ENCODE measurements at places on chromosomes 5 and 9.

DNA sequence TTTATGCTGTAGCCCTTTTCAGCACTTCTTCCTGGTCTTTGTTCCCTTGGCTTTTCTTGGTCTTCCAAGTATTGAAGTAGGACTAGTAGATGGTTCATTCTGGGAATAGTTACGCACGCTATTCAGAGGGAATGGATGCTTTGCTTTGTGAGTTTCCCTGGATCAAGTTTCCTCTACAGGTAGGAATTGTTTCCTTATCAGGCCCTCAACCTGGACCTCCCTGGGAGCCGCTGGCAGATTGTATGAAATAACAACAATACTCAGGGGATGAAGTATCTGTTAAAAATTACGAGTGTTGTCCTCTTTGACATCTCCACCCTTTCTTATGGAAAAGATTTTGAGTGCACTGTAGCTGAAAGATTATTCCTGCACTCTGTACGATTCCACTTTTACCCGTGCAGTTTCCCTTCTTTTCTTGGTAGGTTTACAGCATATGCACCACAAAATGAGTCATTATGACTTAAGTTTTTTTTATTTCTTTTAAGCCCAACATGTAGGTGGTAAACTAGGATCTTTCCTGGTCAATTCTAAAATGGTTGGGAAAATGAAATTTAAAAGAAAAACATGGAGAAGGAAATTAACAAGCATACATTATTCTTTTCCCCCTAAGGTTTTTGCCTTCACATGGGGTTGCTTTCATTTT, 57.9 kb downstream of the ARHGAP26 start:
- no peak for DNase-seq

DNA sequence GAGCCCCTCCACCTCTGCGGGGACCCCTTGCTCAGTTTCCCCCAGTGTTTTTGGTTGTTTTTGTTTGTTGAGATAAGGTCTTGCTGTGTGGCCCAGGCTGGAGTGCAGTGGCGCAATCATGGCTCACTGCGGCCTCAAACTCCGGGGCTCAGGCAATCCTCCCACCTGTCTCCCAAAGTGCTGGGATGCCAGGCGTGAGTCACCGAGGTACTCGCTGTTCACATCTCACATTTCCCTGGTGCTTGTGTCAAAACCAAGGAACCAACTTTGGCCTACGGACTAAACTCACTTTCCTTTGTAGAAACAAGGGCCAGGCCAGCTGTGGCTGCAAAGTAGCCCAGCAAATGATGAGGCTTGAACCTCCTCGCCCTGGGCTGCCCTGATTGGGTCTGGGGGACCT, 9.7 kb upstream of the AJM1 start:
- DNase-seq, result no peak

DNA sequence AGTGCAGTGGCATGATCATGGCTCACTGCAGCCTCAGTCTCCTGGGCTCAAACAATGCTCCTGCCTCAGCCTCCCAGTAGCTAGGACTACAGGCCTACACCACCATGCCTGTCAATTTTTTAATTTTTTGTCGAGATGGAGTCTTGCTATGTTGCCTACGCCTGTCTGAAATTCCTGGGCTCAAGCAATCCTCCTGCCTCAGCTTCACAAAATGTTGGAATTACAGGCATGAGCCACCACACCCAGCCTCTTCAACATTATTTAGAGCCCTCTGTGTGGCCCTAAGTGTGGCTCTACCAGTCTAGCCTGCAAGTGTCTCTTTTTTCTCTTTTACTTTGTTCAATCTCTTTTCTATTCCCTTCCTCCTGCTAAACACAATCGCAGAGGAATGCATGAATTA, 154.4 kb upstream of the EPB41L4A start:
- no peak for DNase-seq

DNA sequence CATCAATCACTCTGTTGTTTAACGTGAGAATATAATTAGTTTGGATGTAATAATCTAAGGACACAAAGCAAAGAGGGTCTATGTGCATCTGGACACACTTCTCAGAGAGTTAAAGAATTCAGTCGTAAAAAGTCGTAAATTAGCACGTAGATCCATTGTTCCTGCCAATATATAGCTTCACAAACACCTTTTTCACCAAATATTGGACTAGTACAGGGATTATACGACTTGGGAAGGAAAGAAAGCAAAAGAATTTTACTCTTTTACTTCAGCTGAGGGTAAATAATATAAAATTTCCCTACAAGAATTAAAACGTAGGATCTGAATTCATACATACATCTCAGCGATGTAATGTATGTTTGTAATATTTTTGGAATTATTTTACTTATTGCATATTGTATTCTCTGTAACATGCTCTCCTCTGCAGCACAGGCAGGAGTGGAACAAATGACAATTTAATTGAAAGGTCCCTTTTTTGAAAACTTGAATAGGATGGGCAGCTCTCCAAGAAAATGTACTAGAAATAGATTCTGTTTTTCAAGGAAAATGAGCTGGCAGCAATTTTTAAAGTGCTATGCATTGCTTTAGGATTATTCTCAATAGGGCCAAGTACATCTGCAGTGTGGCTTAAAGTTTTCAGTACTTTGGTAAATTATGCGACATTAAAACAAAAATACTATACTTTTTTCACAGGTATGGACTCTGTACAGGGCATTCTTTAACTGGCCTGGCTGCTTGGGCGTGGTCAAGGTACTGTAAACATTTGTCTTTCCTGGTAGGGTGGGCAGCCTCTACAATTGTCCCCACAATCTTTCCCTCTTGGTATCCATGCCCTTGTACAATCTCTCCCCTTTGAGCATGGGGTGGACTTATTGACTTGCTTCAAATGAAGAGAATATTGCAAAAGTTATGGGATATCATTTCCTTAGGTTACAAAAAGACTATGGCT, 39.7 kb upstream of the HSD17B4 start:
- DNase-seq, result no peak

- no peak for DNase-seq
These were observed 57.1 kb upstream of the IZUMO3 start for GRCh38 chr9:24602693-24603352.

DNA sequence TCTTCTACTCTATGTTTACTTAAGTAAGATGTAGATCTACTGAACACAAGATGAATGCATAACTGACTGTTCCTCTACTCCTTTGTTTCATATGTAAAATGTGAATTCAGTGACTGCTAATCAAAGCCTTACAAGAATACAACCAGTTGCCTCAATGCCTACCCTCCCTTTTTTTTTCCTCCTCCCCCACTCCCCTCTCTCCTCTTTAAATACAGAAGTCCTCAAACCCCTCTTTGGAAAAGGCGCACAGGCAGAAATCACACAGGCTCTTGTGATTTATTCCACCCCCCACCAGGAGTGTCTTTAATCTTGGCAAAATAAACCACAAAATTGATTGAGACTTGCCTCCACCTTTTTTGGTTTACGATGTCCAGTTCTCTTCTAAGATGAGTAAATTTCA, 398.5 kb downstream of the DMAC1 start:
- no peak for DNase-seq

- DNase-seq, result no peak
These were observed 58.8 kb upstream of the RAD23B start for GRCh38 chr9:107224252-107224651.

DNA sequence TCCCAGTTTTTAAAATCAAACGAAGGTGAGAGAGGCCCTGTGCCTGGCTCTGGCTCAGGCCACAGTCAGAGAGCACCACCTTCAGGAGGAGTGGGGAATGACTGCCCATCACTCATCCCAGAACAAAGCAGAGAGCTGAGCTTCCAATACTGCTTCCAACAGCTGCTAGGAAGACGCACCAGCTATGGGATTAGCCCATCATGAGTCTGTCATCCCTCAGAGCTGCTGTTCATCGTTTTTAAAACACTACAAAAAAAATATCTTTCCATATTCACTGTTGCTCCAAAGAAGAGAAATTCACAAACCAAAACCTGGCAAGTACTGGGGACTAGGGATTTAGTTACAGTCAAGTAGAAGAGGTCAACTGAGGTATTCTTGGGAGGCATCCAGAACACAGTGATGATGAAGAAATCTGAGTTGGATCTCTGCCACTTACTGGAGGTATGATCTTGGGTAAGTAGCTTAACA, 102.4 kb downstream of the CDK5RAP2 start:
- DNase-seq, result peak; percentile 7

- DNase-seq, result no peak
These were observed 15.6 kb downstream of the STX17 start for GRCh38 chr9:99921875-99922710.

DNA sequence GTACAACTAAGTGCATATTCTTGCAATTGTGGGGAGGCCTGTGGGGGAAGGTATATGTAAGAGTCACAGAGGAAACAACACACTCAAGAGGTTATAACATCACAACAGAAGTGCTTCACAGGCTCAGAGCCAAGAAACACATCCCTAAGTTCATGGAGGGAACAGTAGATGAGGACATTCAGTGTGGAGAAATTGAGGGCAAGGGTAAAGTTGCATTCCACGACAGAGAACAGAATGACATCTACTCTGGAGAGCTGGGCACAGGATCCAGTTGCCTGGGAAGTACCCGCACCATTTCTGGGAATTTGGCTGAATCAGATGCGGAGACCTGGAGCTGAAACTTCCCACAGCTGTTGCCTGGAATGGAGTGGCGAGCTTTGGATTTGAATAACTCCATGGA, 197.2 kb downstream of the NXNL2 start:
- no peak for DNase-seq

DNA sequence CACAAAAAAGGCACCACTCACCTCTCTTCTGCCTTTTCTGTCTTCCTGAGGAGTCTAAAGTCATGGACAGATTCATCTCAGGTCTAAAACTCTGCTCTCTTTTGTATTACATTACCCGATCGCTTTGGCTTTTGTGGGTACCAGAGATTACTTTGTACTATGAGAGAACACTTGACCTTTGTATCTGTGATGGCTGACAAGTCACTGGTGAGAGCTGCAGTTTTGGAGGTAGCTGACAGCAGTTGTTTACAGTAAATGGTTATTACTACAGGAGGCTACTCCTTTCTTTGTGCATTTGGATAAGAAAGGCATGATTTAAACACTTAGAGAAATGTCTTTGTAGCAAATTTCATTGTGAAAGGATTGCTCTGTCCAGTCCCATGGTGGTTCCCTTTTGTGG, 307.3 kb downstream of the FBXL17 start:
- no peak for DNase-seq

DNA sequence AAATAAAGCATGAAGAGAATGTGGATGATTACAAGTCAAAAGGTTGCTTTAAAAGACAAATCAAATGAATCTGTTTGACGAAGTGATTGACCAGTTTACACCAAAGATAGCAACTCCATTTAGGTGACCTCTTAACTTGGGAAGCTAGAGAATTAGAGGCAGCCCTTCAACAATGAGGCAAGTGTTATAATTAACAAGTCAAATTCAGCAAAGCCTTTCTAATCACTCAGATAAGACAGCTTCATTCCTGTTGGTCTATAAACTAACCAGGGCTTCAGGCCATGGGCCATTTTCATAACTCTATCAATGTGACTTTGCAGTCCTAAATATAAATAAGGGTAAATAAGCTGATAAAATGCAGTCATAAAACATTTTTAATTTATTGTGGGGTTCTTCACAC, 712.2 kb upstream of the SEMA6A start:
- no peak for DNase-seq

DNA sequence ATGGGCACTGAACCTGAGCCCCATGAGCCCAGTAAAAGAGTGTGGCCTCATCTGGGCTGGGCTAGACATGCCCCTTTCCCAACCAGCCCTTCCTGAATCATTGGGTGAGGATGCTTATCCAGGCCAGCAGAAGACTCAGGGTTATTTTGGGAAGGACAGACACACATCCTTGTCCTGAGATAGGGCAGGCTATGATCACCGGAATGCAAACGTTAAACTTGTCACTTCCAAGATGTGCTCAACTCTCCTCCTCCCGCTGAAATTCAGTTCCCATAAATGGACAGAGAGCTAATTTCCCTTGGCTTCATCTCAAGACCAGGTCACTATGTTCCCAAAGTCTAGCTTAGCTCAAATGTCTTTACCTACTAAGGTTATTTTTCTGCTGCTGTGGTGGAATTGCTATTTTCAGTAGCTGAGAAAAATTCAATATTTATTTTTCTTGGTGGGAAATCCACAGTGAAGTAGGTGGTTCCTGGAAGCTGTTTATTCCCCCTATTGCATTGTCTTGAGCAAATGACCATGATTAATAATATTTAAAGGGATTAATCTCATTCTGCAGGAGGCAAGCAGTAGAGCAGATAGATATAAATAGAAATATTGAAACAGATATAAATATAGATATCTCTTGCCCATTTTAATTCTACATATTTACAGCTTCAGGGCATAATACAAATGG, 70.0 kb downstream of the NXNL2 start:
- no peak for DNase-seq

DNA sequence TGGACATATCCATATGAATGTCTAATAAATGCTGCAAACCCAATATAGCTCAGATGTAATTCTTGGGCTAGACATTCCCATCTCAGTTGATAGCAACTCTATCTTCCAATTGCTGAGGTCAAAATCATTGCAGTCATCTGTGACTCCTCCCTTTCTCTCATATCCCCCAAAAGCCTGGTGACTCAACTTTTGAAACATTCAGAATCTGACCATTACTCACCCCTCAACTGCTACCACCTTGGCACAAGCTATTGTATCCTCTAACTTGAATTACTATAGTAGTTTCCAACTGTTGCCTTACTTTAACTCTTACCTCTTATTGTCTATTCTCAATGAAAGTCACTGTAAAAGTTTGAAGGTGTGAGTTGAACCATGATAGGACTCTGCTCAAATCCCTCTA, 600.1 kb upstream of the RGMB start:
- no peak for DNase-seq

DNA sequence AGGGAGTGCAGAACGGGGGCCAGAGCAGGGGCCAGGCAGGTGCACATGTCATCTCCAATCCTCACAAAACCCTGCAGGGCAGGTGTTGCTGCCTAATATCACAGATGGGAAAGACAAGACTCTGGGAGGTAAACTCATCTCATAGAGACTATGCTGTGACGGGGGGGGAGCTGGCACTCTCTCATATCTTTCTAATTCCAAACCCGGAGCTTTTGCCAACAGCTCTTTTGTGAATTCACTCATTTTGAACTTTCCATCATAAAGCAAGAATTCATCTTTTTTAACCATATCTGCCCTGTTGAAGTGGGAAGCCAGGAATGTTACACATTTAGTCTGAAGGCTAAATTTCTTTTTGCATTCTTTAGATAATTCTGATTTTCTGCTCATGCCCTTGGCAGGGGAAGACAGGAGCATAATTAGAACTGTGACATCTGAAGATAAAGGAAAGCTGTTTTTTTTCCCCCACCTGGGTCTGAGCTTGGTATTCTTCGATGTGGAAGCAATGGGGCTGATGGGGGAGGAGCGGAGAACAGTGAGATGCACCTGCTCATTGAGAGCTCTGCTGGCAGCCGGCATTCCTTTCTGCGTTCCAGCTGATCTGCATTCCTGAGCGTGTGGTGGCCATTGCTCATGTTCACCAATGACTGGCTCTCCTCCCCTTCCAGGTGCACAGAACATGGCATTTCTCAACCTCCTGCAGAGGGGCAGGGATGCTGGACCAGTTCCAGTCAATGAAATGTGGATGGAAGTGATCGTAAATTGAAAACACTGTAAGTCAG, 159.2 kb downstream of the NSG2 start:
- DNase-seq, result no peak

DNA sequence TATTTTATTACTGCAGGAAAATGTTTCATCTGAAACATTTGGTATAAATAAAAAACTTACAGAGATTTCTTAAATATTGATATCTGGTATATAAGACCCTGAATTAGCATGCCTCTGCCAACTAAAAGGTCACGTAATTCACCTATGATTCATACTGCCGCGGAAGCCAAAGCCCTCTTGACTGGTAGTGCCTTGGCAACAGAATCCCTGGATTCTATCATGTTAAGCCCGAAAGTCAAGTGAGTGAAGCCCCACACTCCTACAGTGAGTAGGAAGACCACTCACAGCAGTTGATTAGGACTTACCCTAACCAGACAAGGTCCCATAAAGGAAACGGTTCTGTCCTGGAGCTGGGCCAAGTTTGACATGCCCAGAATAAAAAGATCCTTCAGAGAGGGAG, 175.6 kb upstream of the NREP start:
- peak; percentile 51 for DNase-seq
